ENCODE measurements at places on chromosomes 11 and 22.

- DNase-seq, result no peak
Observed at GRCh38 chr11:67997475-67997921, 6.4 kb downstream of the UNC93B1 start.

GRCh38 chr11:10600570-10601248, 32.2 kb upstream of the LYVE1 start:
- DNase-seq, result no peak

DNA sequence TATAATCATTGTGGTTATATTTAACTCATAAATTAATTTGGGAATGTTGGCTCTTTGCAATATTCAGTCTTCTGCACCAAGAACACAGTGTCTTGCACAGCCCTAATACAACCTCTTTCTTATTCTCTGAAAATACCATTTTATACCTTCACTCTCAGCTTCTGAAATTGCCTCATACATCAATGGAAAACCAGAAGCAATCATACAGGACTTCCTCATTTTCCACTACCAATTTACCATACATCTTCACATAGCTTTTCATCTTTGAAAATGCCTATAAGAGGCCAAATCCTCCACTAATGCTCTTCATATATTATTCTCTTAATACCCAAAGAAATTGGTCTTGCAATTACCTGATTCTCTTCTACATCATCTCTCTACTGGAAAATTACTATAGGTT, 4.3 kb upstream of the OR2AG1 start:
- no peak for DNase-seq

- DNase-seq, result no peak
Observed at GRCh38 chr22:40919446-40919845, 31.7 kb upstream of the RBX1 start.

DNA sequence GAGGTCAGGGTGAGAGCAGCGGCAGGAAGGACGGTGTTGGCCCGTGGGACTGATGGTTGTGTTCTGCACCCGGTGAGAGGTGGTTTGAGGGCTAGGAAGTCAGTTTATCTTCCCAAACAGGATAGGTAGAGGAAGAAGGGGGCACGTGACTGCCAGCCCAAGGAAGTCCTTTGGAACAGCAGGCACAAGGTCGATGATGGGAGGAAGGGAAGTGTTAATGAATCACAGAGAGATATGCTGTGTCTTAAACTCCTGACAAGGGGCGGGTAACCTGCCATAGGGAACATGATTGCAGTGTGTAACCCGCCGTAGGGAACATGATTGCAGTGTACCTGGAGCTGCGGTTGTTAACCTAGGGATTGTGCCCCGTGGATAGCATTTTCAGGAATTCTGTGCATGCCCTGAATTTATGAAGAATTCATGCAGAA, 49.0 kb downstream of the PRR5L start:
- no peak for DNase-seq

DNA sequence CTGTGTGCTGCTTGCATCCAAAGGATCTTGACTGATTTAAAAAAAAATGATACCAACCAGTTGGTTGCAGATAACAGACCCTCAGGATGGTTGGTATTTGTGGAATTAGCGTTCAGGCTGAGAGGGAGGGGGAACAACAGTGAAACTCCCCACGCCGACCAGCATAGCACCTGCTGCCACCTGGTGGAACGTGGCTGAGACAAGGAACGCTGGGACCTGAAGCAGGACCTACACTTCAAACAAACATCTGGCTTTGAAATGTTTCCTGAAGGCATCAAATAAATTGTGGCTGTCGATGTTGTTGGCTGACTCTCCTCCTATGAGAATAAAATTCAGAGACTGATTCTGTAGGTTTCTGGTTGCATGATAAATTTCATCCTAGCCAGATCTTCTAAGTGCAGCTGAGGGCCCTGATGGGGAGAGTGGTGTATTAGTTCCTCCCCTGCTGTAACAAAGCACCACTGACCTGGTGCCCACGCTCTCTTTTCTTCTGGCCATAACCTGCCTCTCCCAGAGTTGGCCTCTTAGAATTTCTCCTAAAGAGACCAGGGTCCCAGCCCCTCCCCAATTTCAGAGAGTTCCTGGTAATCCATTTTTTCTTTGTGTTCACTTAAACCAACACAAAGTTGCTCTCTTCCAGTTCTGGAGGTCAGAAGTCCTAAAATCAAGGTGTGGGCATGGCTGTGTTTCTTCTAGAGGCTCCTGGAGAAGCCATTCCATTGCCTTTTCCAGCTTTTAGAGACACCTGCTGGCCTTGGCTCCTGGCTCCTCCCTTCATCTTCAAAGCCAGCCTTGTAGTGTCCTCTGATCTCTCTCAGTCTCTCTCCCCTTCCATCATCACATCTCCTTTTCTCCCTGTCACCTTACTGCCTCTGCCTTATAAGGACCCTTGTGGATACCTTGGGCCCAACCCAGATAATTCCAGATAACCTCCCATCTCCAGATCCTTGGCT, 17.3 kb downstream of the APOL2 start:
- DNase-seq, result no peak

GRCh38 chr11:45180179-45180847, 33.9 kb downstream of the PRDM11 start:
- DNase-seq, result no peak

DNA sequence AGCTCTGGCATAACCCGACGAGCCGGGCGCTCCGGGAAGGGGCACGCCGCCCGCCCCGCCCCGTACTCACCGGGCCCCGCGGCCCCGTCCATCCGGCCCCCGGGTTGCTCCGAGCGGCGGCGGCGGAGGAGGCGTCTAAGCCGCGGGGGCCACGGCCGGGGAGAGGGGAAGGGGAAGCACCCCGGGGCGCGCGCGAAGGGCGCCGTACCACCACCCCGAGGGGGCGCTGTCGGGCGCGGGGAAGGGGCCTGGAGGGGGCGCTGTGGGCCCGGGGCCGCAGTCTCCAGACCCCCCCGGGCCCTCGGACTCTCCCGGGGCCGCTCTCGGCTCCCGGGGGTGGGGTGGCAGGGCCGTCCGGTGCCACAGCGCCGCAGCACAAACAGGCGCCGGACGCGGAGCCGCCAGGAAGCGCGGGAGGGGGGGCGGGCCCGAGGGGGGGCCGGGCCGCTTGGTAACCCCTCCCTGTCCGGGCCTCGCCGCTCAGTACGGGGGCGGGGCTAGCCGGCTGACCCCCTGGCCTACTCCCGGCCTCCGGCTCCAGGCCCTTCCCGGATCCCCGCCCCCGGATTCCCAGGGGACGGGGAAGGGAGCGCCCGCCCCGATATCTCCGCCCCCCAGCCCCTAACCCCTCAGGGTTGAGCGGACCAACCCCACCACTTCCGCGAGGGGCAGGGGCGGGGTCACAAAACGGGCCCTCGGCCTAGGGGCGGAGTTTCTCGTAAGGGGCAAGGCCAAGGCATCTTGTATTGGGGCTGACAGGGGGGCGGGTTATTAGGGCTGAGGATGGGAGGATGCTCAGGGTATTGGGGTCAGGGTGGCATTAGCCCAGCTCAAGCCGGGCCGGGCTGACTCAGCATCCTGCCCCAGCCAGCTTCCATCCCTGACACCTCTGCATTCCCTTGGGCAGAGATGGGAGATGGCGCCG, at the start of the genes EML3 and ROM1:
Gene EML3 (minus strand): TSS at position 410 of the 925 bp plus-strand sequence. CDS start 318 bp downstream, at position 92.
Gene ROM1 (plus strand): TSS at position 892 of the 925 bp plus-strand sequence. CDS start 25 bp downstream, at position 917.
- DNase-seq, result peak; percentile 81

- DNase-seq, result no peak
Observed at GRCh38 chr11:112963368-112963955, 2.2 kb downstream of the NCAM1 start.

DNA sequence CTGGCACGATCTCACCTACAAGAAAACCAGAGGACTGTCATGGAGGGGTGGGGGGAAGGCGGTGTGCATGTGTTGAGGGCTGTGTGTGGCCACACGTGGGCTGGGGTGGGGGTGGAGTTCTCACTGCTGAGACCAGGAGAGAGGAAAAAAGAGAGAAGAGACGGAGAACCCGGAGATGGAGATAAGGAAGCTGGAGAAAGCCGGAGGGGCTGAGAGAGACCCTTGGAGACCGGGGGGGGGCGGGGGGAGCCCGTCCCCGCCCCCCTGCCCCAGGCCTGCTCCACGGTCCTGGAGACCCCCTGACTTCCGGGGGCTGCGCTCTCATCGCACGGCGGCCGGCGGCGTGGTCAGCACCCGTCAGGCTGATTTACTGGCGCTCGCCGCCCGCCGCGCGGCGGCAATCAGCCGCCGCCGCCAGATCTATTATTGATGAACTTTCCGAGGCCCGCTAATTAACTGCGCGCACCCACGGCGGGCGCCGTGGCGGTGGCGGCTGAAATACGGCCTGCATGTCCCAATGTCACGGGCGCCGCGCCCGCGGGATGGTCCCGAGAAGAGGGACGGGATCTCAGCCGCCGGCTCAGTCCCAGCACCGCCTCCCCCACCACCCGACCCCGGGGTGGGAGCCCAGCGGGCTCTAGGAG, 187.4 kb downstream of the MN1 start:
- DNase-seq, result no peak

GRCh38 chr11:125594958-125595357, 2.3 kb downstream of the STT3A start:
- DNase-seq, result no peak

- no peak for DNase-seq
Observed at GRCh38 chr11:68372114-68372513, 59.7 kb downstream of the LRP5 start.

GRCh38 chr11:12862696-12863469, 146.2 kb upstream of the RASSF10 start:
- DNase-seq, result no peak

GRCh38 chr11:119193001-119193400, 7.7 kb downstream of the NHERF4 start:
- no peak for DNase-seq

GRCh38 chr11:45285250-45285828, 802 bp downstream of the SYT13 start:
- DNase-seq, result no peak

- no peak for DNase-seq
Observed at GRCh38 chr22:36497910-36498665, 8.8 kb downstream of the FOXRED2 start.

Data from stimulated activated CD4-positive, alpha-beta T cell treated with anti-CD3 and anti-CD28 coated beads, TNF-alpha, amount 100 ng/mL, for 1 hour (primary cell).